Activated T-helper 1 cell treated with anti-CD3 and anti-CD28 coated beads, Interleukin-12 subunit alpha, Interleukin-12 subunit beta, Interleukin-2, Interleukin-4 antibody, amounts not matched to agents 30 ng/mL and 10 ng/mL and 1 ng/mL, durations not matched to agents 14 hours and 24 hours and 36 hours (primary cell): ENCODE measurements at places on chromosomes 16 and 17. TPM values are rescaled to one million over a fixed set of nuclear protein-coding genes. Genes with fewer than 3 reads are reported as not detected.

CTRB2 gene
- total RNA-seq = not detected in 2 replicates

SLC2A4 gene
- 0.17 and 0.31 TPM in 2 replicates for total RNA-seq

PDILT gene
- not detected in 2 replicates for total RNA-seq

XYLT1 gene
- 16.4 and 20.1 TPM in 2 replicates for total RNA-seq

KRT40 gene
- total RNA-seq = not detected in 2 replicates

KRTAP16-1 gene
- not detected in 2 replicates for total RNA-seq

NXPH3 gene
- not detected in 2 replicates for total RNA-seq

HSPB9 gene
- total RNA-seq = 0.10 TPM in 1 of 2 replicates, not detected in the other

CCDC200 gene
- total RNA-seq = 0.32 and 0.47 TPM in 2 replicates

ASB16 gene
- 0.31 and 0.42 TPM in 2 replicates for total RNA-seq

XAF1 gene
- total RNA-seq = 41.7 and 45.7 TPM in 2 replicates

GRCh38 chr16:84604477-84605013 is 13.3 kb downstream of the COTL1 start:
- peak overlapping the region; percentile 57 for H3K4me3 ChIP-seq
- H3K27me3 ChIP-seq = no peaks in the 10 kb centered on the region
- peaks cover 89% of the 10 kb centered on the region for H3K4me1 ChIP-seq
- DNase-seq = no peak

DNA sequence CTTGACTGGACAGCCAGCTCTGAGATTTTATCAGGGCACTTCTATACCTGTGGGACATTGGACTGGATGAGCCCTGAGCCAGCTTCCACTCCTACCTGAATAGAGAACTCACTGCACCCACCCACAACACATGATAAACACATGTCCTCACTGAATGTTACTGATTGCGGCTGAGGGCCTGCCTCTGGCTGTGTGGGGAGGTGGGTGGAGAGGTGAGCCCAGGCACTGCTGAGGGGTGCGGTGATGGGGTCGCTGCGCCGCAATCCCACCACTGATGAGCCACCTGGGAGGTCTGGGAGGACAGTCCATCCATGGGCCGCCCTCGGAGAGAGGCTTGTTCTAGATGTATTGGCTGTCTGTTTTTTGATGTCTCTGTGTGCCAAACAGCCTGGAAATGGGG is 5.4 kb downstream of the TMEM92 start:
- H3K4me1 ChIP-seq = peaks cover 43% of the 10 kb centered on the region
- no peak overlapping the region for H3K4me3 ChIP-seq
- no peak overlapping the region for H3K27ac ChIP-seq
- H3K27me3 ChIP-seq = peaks cover 15% of the 10 kb centered on the region
- no peak for DNase-seq

DNA sequence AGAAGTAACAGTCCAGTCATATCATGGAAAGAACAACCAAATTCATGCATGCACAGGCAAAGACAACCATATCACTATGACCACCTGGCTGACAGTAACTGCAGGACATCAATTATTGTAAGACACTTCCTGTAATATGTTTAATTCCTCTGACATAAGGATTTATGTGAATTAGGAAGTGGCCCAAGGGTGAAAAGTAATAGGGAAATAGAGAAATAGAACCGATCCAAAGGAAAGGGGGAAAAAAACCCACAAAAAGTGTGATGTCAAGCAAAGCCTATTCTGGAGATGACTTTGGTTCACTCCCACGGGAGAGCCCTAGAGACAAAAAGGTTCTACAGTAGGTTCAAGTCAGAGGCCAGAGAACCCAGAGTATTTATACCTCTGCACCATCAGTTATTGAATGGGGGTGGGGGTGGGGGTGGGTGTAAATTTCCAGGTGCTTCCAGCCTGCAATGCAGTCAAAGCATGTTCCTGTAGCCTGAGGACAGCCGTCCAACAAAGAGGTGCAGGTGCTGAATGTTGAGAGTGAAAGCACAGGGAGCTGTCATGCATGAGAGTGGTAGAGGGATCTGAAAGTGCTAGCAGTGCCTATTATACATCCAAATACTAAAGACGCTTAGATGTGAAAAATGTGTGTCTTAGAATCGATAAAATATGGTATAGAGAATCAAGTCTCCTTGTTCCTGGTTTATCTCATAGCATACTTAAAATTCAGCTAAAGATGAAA is 95.6 kb upstream of the HLF start:
- H3K36me3 ChIP-seq = no peaks in the 10 kb centered on the region
- H3K27ac ChIP-seq = no peak overlapping the region
- DNase-seq = no peak
- no peaks in the 10 kb centered on the region for H3K4me1 ChIP-seq
- H3K27me3 ChIP-seq = no peaks in the 10 kb centered on the region

DNA sequence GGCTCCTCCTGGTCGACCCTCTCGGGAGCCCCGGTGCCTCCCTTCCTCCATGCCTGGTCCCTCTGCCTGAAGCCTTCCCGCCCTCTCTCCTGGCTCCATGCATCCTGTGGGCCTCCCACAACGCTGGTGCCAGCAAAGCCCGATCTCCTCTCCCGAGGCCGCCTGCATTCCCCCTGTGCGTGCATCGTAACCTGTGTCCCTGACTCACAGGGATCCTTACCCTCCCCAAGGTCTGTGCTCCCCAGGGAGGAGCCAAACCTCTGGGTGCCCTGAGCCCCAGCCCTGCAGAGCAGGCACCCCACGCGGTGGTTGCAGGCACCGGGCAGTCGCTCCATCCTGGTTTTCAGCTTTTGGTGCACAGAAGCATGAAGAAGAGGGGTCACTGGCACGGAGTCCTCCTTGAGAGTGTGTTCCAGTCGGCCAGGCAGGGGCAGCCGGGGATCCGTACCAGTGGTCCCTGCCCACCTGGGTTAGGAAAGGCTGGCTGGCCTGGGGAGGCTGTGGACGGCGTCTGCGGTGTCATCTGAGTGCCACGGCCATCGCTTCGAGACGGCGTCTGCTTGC is 1.8 kb upstream of the ENPP7 start:
- H3K4me3 ChIP-seq = no peak overlapping the region

DNA sequence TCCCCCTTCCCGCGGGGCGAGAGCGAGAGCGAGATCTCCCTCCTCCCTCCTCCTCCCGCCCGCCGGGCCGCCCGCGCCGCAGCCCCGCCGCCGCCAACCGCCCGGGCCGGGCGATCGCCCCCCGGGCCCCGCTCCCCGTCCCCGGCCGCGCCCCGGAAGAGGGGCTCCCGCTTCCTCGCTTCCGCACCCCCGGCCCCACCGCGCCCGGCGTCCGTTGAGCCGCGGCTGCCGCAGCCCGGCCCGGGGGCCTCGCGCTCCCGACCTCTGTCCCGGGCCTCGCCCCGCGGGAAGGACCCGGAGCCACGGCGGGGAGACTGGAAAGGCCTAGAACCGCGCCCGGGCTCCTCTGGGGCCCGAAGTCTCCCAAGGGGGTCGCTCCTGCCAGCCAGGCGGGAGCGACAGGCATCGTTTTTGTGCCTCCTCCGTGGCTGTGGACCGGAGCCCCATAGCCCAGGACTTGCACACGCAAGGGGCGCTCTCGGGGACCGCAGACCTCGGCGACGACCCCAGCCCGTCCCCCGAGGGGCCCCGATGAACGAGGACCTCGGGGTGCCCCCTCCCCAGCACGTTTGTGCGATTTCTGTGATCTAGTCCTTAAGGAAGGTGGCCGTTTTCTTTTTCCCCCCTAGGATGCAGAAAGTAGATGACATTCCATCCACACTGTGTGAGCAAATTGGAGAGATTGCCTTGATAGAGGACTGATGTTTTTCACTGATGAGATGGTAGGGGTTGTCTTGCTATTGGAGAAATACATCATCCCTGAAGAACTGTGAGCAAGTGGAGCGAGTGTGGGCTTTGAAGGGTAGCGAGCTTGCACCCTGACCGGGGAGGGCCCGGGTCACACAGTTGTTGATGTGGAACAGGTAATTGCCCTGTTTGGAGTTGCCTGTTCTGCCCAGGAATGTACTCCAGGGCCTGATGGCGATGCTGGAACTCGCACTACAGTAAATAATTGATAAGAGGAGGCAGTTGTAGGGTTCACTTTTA is 611 bp downstream of the BANP start:
- peak overlapping the region; percentile 92 for H3K4me3 ChIP-seq
- peak overlapping the region; percentile 87 for H3K27ac ChIP-seq
- DNase-seq = no peak
- H3K4me1 ChIP-seq = peaks cover 58% of the 10 kb centered on the region

GRCh38 chr17:17067257-17067656 is 25.0 kb downstream of the MPRIP start:
- H3K36me3 ChIP-seq = peaks cover 9% of the 10 kb centered on the region
- H3K27ac ChIP-seq = no peak overlapping the region
- no peak for DNase-seq
- peaks cover 48% of the 10 kb centered on the region for H3K4me1 ChIP-seq
- H3K27me3 ChIP-seq = no peaks in the 10 kb centered on the region

DNA sequence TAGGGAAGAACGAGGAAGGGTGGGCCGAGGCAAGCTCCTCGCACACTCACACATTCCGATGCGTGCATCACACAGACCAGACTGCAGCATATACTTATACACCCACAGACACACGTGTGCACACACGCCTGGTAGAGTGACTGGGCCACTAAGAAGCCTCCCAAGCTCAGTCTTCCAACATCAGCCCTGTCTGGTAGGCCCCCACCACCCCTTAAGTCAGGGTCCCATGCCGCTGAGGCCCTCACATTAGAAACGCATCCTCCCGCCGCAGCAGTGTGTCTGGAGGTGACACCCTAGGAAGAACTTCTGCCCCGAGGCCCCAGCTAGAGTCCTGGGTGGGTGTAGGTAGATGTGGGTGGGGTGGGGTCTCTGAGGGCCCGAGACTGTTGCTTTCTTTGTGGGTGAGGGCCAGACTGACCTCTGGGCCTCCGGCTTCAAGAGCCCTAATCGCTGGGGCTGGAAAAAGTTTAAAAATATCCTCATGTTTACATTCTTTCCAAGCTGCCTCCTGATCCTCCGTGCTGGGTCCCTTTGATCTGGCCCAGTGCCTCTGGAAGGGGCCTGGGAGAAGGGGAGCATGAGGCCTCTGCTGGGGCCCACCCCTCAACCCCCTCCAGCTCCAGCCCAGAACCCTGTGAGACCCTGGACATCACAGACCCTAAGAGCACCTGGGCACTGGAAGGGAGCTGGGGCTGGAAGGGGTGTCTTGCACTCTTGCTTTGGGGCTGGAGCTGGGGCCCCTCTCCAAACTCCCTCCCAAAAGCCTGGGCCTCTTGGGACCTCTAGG is 13.6 kb downstream of the CDH16 start:
- no peak overlapping the region for H3K27ac ChIP-seq
- peaks cover 2% of the 10 kb centered on the region for H3K27me3 ChIP-seq
- H3K36me3 ChIP-seq = no peaks in the 10 kb centered on the region
- peaks cover 11% of the 10 kb centered on the region for H3K4me1 ChIP-seq
- no peak overlapping the region for H3K4me3 ChIP-seq

- H3K27me3 ChIP-seq = peaks cover 3% of the 10 kb centered on the region
- no peaks in the 10 kb centered on the region for H3K4me1 ChIP-seq
- no peak for DNase-seq
- no peaks in the 10 kb centered on the region for H3K36me3 ChIP-seq
- no peak overlapping the region for H3K4me3 ChIP-seq
Observed at GRCh38 chr17:19345067-19345460, 17.5 kb downstream of the B9D1 start.

- peak overlapping the region; percentile 98 for H3K27ac ChIP-seq
- peak; percentile 20 for DNase-seq
- no peaks in the 10 kb centered on the region for H3K27me3 ChIP-seq
- H3K36me3 ChIP-seq = peaks cover 60% of the 10 kb centered on the region
- H3K4me1 ChIP-seq = peaks cover 89% of the 10 kb centered on the region
Observed at GRCh38 chr17:64091116-64091515, 38.8 kb downstream of the ERN1 start.

DNA sequence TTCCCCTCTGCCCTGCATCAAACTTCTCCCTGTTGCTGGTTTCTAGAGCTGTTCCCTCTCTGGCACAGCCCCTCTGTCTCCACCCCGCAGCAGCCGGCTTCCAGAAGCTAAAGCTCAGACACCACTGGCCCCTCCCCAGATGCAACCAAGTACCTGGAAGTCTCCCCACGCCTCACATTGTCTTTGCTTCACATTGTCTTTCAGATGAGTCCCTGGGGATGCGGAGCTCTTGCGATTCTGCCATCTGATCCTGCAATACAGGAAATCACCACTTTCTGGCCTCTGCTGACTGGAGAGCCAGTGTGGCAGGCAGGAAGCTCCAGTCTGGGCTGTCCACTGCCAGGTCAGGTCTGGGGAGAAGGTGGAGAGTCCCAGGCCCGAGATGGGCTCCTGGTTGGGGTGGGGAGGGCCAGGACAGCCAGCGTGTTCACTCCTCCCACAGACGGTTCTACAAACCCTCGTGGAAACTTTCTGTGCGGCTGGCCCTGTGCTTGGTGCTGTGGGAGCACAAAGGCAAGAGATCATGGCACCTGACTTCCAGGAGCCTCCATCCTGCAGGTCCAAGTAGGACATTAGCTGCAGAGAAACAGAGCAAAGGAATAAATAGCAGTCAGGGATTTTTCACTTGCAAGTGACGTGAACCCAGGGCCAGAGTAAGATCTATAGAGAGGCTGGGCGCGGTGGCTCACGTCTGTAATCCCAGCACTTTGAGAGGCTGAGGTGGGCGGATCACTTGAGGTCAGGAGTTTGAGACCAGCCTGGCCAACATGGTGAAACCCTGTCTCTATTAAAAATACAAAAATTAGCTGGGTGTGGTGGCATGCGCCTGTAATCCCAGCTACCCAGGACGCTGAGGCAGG is 47.9 kb upstream of the MAP3K14 start:
- no peaks in the 10 kb centered on the region for H3K36me3 ChIP-seq
- no peaks in the 10 kb centered on the region for H3K4me1 ChIP-seq
- no peak for DNase-seq
- no peak overlapping the region for H3K27ac ChIP-seq
- H3K27me3 ChIP-seq = peaks cover 23% of the 10 kb centered on the region
- H3K4me3 ChIP-seq = no peak overlapping the region

- no peaks in the 10 kb centered on the region for H3K36me3 ChIP-seq
- H3K27me3 ChIP-seq = no peaks in the 10 kb centered on the region
Observed at GRCh38 chr17:83199500-83200201, 120.2 kb downstream of the METRNL start.

- peaks cover 14% of the 10 kb centered on the region for H3K36me3 ChIP-seq
- peak; percentile 80 for DNase-seq
- H3K4me1 ChIP-seq = peaks cover 13% of the 10 kb centered on the region
- peak within 1 kb of the TSS; percentile 97 for H3K4me3 ChIP-seq
- peak within 1 kb of the TSS; percentile 90 for H3K27ac ChIP-seq
- no peaks in the 10 kb centered on the region for H3K27me3 ChIP-seq
Observed at GRCh38 chr17:30291543-30292285, at the start of gene BLMH. TSS of gene BLMH (minus strand) at chr17:30291944. CDS start at chr17:30291819, 125 bp downstream.

- H3K27ac ChIP-seq = peak overlapping the region; percentile 93
- no peak for DNase-seq
- peaks cover 11% of the 10 kb centered on the region for H3K4me1 ChIP-seq
- H3K27me3 ChIP-seq = no peaks in the 10 kb centered on the region
- peaks cover 11% of the 10 kb centered on the region for H3K36me3 ChIP-seq
Observed at GRCh38 chr16:88812513-88813268, 963 bp upstream of the APRT start.

GRCh38 chr16:58409316-58409973 is 17.2 kb downstream of the GINS3 start:
- no peaks in the 10 kb centered on the region for H3K4me1 ChIP-seq
- H3K36me3 ChIP-seq = peaks cover 1% of the 10 kb centered on the region
- no peak overlapping the region for H3K4me3 ChIP-seq
